Mucosa of gallbladder (tissue), 1 donor: ENCODE measurements at places on chromosomes 12 and 14. TPM values are rescaled to one million over a fixed set of nuclear protein-coding genes. Genes with fewer than 3 reads are reported as not detected.

Gene MYL2
- not detected for total RNA-seq

- no peak for DNase-seq
Observed at GRCh38 chr12:122934722-122935121, 31.5 kb downstream of the ABCB9 start.

DNA sequence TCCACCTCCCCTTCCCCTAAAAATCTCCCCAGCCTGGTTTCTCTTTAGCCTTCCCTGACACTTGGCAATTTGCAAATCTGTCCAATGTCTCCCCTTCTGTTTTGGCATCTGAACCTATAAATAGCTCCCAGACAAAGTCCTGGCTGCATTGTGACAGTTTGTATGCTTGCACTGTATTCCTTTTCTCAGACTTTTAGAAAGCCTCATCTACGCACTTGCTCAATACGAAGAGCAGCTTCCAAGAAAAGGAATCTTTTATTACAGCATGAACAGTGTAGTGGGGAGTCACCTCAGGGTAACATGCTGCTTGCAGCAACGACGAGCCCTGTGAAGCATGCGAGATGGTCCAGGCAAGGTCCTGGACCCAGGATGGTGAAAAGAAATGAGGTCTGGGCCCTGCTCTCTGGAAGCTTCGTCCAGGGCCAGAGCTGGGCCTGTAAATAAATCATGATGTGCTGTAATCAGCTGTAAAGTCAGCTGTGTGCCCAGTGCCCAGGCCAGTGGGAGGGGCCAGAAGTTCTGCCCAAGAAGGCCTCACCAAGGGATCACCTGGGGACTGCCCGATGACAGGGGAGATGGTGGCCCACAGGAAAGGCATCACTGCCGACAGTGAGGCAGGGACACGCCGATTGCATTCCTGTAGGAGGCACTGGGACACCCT, 88.3 kb downstream of the RIN3 start:
- DNase-seq: no peak

Gene NAV3
- 31.7 TPM for total RNA-seq

- DNase-seq: no peak
Observed at GRCh38 chr12:643475-644302, 19.6 kb downstream of the NINJ2 start.

Gene GPR65
- total RNA-seq: 3.0 TPM

Gene GLI1
- 6.2 TPM for total RNA-seq

DNA sequence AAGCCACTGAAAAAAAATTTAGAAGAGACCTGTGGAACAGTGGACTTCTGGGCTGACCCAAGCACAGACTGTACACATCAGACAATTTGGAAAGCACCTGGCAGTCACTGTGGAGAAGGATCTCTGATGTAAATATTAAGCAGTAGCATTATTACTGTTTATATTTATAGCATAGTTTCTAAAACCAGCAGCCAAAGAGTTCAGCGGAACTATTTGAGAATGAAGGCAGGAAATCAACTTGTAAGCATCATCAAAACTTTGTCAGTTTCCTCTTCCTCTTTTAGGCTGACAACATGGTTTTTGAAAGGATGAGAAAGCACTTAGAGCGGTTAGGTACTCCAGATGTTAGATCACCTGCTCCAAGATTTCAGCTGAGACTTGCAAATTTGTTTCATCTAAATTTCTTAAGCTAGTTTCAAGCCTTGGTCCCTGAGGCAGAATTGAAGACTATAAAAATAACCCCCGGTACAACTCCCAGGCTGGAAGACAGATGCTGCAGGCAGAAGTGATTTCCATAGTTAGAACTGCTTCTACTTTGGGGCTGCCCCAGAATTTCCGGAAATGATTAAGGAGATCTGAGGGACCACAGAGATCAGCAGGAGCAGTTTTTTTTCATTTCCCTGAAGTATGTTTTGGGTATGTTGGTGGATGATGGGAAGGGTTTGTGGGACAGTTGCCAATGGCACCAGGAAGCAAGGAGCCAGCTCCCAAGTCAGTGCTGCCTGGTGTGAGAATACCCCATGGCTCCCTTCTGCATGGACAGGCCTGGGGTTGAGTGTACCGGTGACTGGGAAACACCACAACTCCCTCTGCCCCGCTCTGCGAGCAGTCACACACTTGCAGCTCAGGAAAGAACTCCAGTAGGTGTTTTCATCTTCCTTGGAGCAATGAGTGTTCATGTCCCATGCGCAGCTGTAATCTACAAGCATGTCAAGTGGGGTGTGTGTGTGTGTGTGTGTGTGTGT, 354.5 kb downstream of the NUAK1 start:
- DNase-seq: no peak

- DNase-seq: peak; percentile 32
Observed at GRCh38 chr12:65603438-65604351, 220.6 kb upstream of the HMGA2 start.

GRCh38 chr14:88106377-88106776, 101.4 kb downstream of the GPR65 start:
- no peak for DNase-seq

- peak; percentile 38 for DNase-seq
Observed at GRCh38 chr14:62117010-62117750, 355.0 kb downstream of the SNAPC1 start.

Gene SMOC1
- 3.1 TPM for total RNA-seq

DNA sequence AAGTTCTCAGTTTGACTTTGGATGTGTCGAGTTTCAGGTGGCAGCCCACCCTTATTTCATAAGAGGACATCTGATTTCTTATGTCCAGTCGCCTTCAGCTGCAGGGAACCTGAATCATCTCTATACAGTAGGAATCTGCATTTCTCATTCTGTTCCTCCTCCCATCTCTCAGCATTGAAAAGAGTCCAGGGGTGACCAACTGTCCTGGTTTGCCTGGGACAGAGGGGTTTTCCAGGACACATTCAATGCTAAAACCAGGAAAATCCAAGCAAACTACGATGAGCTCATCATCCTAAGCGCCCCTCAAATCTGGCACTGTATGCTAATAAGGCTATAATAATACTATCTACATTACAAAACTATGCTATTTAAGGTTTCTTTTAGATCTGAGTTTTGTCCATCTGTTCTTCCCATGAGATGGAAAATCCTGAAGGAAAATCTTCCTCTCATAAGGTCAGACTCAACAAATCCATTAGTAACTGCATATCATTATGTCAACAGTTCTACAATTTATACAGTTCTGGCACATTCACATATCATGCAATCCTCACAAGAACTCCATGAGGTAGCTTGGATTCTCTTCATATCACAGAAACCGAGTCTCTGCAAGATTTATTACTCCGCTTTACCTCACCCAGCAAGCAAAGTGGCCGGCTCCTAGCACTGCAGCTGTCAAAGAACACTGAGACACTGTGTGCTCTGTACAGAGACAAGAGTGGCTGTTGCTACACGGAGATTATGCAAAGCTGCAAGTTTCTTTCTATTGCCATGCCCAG, 15.6 kb upstream of the CALM1 start:
- DNase-seq: no peak
